Subcutaneous adipose tissue (tissue), 4 donors: ENCODE measurements at places on chromosomes 2 and 18. TPM values are rescaled to one million over a fixed set of nuclear protein-coding genes. Genes with fewer than 3 reads are reported as not detected.

SH3RF3 gene
- 6.6 TPM for total RNA-seq

UBR3 gene
- total RNA-seq, result 80.7 TPM

KCNIP3 gene
- total RNA-seq, result 5.4 TPM

LHCGR gene
- total RNA-seq, result 2.3 TPM

UGT1A5 gene
- total RNA-seq, result not detected

HOXD8 gene
- 24.5 TPM for total RNA-seq

GPAT2 gene
- 6.2 TPM for total RNA-seq

GTF3C2 gene
- total RNA-seq, result 43.0 TPM

DSG1 gene
- total RNA-seq, result not detected

LRRC30 gene
- not detected for total RNA-seq

SPP2 gene
- not detected for total RNA-seq

ELAC1 gene
- total RNA-seq, result 4.4 TPM

KCNJ13 gene
- total RNA-seq, result not detected

FNDC4 gene
- 65.4 TPM for total RNA-seq

OTX1 gene
- not detected for total RNA-seq

KCNE4 gene
- total RNA-seq, result 7.2 TPM

POTEI gene
- total RNA-seq, result not detected

ESPNL gene
- not detected for total RNA-seq

CDKL4 gene
- not detected for total RNA-seq

ZNF804A gene
- total RNA-seq, result 0.22 TPM

CHPF gene
- 27.7 TPM for total RNA-seq

SH2D6 gene
- not detected for total RNA-seq

RGPD3 gene
- total RNA-seq, result 1.3 TPM

SNORC gene
- not detected for total RNA-seq

SLC5A7 gene
- not detected for total RNA-seq

ZSCAN30 gene
- total RNA-seq, result 20.1 TPM

ALPI gene
- total RNA-seq, result not detected

LRP1B gene
- total RNA-seq, result 50.2 TPM

SP140L gene
- total RNA-seq, result 14.3 TPM

ZNF512 gene
- 22.9 TPM for total RNA-seq

POLR1B gene
- total RNA-seq, result 8.8 TPM

TUBB8B gene
- total RNA-seq, result not detected

RFX8 gene
- 2.9 TPM for total RNA-seq

GDF7 gene
- under 0.01 TPM for total RNA-seq

UGT1A3 gene
- total RNA-seq, result not detected

TUBA3E gene
- total RNA-seq, result not detected

LINC00305 gene
- not detected for total RNA-seq

BCL2 gene
- 82.5 TPM for total RNA-seq

FAM237A gene
- not detected for total RNA-seq

PLEKHB2 gene
- total RNA-seq, result 116 TPM

NCKAP5 gene
- total RNA-seq, result 6.4 TPM

TGFA gene
- 2.0 TPM for total RNA-seq

DCDC2C gene
- total RNA-seq, result not detected

SF3B6 gene
- total RNA-seq, result 96.0 TPM

PROM2 gene
- total RNA-seq, result 0.49 TPM

CREB1 gene
- 43.0 TPM for total RNA-seq

NEU2 gene
- total RNA-seq, result not detected

NOSTRIN gene
- total RNA-seq, result 40.1 TPM

CENPA gene
- 0.49 TPM for total RNA-seq

ABCG8 gene
- not detected for total RNA-seq

HJURP gene
- total RNA-seq, result 1.9 TPM

CCDC150 gene
- 2.7 TPM for total RNA-seq

HOXD12 gene
- total RNA-seq, result not detected

REG3A gene
- total RNA-seq, result not detected

WNT6 gene
- total RNA-seq, result 0.34 TPM

TPO gene
- total RNA-seq, result 22.2 TPM

CRYGC gene
- total RNA-seq, result not detected

WNT10A gene
- not detected for total RNA-seq
